NCI-H446 treated with DMSO at 0.1 percent for 48 hours (cell line): ENCODE measurements at places on chromosomes 3 and 15.

GRCh38 chr15:85388566-85389305 lies 8.3 kb downstream of the AKAP13 start:
- DNase-seq = no peak

- DNase-seq = no peak
Observed at GRCh38 chr3:64163755-64164148, 61.5 kb downstream of the PRICKLE2 start.

DNA sequence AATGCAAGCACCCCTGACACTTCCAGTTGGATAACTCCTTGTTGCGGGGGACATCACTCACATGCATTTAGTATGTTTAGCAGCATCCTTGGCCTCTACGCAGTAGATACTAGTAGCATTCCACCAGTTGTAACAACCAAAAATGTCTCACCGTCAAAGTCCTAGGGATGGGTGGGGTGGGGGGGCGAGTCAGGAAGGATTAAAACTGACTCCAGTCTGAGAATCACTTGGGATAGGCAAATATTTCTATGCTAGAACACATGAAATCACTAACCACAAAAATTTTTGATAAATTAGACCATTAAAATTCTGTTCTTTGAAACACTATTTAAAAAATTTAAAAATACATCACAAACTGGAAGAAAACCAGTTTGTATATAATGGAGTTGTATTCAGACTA lies 18.0 kb downstream of the ICE2 start:
- no peak for DNase-seq

DNA sequence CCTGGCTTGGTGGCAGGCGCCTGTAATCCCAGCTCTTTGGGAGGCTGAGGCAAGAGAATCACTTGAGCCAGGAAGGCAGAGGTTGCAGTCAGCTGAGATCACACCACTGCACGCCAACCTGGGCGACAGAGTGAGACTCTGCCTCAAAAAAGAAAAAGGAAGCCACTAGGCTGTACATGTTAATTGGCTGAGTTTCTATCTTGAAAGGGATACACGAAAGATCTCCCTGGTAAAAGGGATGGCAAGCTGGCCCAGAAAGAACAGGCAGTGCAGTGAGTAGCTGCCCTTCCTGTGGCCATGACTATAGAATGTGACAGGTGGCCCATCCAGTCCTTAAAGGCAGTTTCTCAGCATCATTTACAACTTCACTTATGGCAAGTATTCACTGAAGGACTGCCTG lies 12.3 kb downstream of the LRIG1 start:
- DNase-seq = no peak

- DNase-seq = no peak
Observed at GRCh38 chr15:95303713-95304112, 1026.8 kb upstream of the NR2F2 start.

GRCh38 chr3:16825617-16826204 lies 59.0 kb upstream of the PLCL2 start:
- DNase-seq = no peak

DNA sequence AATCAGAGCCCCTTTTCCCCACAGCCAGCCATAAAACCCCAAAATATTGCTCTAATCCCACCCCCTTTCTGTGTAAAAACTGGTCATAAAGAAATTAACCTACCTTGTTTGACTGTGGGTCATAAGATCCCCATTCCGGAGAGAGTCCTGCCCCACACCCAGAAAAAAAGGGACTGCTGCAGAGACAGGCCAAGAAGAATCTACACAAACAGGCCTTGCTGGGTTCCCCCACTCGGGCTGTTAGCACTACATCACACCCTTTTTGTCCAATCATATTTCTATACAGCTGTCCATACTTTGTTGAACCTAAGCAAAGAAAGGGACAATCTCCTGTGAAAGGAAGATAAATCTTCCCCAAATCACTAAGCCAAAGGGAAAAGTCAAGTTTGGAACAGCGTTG lies 84.4 kb upstream of the MFGE8 start:
- DNase-seq = no peak

DNA sequence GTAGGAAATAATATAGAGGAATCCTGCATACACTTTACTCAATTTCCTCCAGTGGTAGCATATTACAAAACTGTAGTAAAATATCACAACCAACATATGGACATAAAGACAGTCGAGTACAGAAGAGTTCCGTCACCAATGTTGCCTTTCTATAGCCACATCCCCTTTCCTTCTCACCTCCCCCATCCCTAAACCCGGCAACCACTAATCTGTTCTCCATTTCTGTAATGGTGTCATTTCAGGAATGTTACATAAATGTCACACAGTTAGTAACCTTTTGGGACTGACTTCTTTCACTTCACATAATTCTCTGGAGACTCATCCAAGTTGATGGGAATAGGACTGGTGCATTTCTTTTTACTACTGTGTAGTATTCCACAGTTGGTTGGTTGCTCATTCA lies 41.4 kb upstream of the ATG7 start:
- DNase-seq = no peak

- DNase-seq = peak; percentile 80
Observed at GRCh38 chr3:17070161-17070959, 185.6 kb downstream of the PLCL2 start.

GRCh38 chr15:31474059-31474868 lies 147.6 kb downstream of the KLF13 start:
- no peak for DNase-seq

DNA sequence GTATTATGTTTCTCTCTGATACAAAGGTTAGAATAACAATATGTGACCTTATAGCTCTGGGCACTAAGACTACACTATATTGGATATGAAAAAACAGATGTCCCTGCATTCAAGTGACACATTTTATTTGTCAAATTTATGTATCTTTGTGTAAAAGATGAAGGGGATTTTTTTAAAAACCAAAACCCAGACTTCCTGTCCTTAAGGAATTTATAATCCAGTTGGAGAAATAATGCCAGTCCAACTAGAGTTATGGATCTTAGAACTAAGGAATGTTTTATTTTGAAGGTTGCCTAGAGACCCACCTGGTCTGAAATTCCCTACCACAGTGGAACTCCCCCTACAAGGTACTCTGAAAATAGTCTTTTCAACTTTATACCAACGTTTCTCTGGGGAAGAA lies 33.3 kb upstream of the PIK3CB start:
- DNase-seq = no peak

DNA sequence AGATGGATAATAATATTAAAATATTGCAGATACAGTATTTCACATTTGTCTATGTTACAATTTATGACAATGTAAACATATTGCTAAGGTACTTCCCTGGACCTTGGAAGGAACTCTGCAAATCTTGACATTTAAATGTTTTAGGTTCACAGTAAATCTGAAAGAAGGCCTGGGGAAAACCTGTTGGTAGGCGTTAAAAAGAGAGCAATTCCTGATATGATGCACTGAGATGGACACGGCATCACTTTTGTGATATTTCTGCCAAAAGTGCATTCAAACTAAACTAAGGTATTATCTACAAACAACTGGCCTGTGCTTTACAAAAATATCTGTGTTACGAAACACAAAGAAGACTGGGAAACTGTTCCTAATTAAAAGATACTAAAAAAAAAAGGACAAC lies 6.1 kb upstream of the TP63 start:
- DNase-seq = no peak

- no peak for DNase-seq
Observed at GRCh38 chr3:50154476-50154839, 666 bp upstream of the SEMA3F start.

- peak; percentile 26 for DNase-seq
Observed at GRCh38 chr3:50189274-50189673, 2.1 kb upstream of the GNAT1 start.

GRCh38 chr3:99119385-99119784 lies 217.9 kb upstream of the DCBLD2 start:
- no peak for DNase-seq

GRCh38 chr3:160018959-160019358 lies 30.3 kb downstream of the IL12A start:
- DNase-seq = no peak

DNA sequence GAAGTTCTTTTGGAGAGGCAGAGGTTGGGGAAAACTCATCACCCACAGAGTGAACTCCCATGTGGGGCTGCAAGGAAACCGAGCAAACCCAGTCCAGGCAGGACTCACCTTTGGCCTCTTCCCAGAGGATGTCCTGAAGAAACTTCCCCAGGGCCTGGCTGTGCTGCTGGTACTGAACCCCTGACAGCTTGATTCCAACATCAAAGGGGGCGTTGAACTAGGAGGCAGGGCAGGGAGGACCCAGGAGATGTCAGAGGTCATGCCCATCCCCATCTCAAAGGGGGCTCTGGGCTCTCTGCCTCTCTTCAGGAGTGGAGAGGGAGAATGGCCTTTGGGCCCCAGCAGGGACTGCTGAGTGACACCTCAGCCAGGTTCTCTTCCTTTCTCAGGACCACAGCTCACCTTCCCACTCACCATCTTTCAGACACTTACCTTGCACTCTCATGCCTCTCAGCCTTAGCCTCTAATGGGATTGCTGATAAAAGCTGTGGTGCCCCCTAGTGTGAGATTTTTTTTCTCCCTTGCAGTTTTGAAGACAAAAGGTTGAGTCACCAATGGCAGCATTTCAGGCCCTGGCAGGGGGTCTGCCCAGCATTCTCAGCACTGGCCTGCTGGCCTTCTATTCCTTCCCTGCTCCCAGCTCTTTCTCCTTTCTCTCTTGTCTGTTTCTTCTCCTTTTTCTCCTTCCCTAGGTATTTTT lies 6.0 kb downstream of the GHRL start:
- no peak for DNase-seq
